ENCODE measurements at places on chromosomes 3 and 15.

DNA sequence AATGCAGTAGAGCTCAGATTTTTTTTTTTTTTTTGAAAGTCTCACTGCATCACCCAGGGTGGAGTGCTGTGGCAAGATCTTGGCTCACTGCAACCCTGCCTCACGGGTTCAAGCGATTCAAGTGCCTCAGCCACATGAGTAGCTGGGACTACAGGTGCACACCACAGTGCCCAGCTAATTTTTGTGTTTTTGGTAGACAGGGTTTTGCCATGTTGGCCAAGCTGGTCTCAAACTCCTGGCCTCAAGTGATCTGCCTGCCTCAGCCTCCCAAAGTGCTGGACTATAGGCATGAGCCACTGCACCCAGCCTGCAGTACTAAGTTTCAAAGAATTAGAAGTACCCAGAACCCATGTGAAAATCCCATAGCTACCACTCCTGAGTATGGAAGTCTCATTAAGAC, 14.5 kb downstream of the TRIM59 start:
- no peak for DNase-seq

DNA sequence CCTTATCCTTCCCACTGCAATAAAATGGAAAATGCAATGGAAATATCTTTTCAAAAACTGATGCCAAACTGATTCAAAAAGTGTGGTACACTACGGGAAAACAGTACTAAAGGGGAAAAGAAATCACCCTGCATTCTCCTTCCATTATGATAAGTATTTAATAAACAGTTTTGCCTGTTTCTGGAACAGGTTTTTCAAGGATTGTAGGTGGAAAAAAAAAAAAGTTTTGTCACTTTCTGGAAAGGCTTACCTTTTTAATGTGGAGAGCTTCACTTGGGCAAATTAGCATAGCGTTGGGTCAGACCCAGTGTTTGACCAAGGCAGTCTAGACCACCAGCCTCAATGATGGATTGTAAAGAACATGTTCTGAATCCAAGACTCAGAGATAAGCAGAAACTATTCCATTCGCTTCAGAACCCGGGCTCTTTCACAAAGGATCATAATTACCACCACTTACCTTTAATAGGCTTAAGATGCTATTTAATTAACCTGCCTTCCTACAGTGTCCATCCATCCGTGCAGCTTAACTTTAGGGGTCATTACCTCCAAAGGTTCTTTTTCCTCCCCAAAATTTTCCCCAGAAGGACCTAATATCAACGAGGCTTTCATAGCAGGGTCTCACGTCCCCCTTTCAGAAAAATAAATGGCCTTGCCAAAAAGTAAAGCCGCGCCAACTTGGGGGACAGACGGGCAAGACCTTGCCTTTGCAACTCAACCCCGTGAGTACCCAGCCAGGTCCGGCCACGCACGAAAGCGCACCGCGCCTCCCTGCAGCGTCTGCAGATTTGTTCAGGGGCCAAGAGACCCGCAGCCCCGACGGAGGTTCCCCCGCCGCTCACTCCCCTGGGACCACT, 1.0 kb downstream of the DCBLD2 start:
- no peak for DNase-seq

GRCh38 chr15:41908736-41909461, 15.0 kb upstream of the SPTBN5 start:
- DNase-seq = no peak

DNA sequence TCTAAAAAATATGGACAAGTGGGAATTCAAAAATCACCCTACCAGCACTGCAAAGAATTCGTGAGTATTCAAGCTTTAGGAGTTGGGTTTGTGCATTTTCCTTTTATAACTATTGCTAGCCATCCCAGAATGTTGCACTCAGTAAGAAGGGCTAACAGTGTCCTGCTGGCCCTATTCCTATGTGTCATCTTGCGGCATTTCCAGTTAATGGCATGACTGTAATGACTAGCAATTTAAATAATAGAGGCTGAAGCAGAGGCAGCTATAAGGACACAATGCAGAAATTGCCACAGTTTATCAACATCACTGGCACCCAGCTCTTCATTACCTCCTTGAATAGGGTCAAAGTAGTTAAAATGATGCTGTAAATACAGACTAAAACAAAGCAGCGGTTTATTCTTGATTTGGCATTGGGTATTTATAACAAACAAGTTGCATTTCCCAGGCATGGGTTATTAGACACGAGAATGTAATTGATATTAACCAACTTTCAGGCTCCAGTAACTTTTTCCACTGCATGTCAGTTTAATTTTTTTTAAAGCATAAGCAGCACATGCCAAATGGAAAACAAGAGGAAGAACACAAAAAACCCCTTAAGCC, 177.6 kb downstream of the FHIT start:
- DNase-seq = no peak

DNA sequence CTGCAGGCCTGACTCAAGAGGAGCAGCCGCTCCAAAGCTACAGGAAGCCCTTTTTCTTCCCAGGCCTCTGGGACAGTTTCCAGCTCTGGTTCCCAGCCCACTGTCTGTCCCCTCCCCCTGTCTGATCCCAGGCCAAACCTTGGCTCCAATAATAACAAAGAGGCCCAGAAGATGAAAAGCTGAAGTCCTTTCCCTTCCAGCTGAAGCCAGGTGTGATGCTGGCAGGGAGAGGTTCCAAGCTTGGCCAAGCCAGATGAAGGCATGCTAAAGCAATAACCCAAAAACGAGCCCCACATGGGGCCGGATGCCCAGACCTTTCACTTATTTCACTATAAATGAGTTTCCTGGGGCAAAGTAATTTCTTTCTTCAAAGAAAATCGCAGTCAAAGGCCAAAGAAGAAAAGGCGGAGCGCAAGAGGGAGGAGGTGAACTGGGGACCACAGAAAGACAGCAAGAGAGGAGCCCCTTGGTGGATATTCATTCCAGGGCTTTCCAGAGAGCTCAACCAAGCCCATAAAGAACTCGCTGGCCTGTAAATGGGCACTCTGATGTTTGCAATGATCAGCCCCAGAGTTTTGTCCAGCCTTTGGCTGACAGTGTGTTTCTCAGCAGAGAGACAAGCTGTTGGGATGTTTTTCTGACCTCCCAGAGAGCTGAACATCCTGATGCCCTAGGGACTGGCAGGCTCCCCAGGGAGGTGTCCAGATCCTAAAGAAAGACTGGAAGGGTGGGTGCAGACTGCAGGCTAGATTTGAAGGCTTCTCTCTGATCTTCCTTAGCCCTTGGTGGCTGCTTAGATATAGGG, 157.6 kb downstream of the UACA start:
- DNase-seq = no peak

DNA sequence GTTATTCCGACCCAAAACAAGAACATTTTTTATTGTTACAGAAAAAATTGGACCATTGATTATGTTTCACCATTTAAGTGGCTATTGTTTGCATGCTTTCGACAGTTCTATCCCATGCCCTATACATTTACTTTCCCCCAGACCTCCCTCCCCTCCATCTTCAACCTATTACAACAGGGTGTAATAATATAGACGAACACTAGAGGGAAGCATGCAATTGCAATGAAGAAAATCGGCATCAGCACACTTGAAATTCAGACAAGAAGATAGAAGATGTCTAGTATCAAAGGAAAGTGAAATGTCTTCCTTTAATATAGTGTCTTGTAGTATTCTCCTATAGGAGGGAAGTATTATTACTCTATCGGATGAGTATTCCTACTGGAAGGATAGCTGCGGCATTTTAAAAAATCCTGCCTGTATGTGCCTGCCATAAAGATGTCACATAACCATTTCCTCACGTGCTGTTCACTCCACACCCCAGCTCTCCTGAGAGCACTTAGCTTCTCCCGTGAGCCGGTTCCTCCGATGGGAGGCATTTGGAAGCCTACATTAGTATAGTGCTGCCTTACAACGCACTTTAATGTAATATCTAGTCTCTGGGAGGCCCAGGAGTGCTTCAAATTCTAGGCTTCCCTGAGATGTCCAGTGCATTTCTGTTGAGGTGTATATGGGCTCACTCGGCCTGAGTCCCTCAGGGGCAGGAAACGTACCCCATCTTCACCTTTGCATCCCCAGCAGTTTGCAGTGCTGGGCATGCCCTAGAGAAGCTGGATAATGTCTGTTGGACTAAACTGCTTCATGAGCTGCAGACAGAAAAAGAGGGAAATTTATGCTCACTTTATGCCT, 17.8 kb upstream of the ERICH6 start:
- peak; percentile 21 for DNase-seq

- DNase-seq = no peak
These were observed 19.7 kb downstream of the BLOC1S6 start for GRCh38 chr15:45606841-45607240.

GRCh38 chr15:95325763-95326404, 1004.6 kb upstream of the NR2F2 start:
- no peak for DNase-seq

DNA sequence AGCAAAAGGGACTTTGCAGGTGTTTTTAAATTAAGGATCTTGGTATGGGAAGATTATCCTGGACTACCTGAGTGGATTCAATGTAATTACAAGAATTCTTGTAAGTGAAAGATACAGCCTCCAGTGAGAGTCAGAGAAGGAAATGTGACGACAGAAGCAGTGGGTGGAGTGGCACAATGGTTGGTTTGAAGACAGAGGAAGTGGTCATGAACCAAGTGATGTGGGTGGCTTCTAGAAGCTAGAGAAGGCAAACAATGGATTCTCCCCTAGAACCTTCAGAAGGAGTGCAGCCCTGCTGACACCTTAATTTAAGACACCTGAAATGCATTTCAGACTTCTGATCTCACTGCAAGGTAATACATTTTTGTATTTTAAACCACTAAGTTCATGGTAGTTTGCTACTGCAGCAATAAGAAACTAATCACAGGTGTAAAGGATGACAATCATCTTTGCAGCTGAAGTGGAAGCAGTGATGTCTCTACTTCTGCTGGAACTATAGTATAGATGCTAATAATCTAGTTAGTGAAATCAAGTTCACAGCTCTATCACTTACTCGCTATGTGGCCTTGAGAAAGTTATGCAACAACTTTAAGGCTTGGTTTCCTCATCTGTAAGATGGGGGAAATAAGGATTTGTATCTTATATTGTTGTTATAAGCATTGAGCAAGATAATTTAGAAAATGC, 403.4 kb upstream of the SUCLG2 start:
- no peak for DNase-seq

GRCh38 chr3:196207833-196208607, 3.2 kb downstream of the ZDHHC19 start:
- DNase-seq = no peak

- no peak for DNase-seq
These were observed 47.4 kb downstream of the EXOG start for GRCh38 chr3:38543586-38543985.

- DNase-seq = no peak
These were observed 46.4 kb upstream of the KLF13 start for GRCh38 chr15:31280046-31280830.

- no peak for DNase-seq
These were observed 47.4 kb downstream of the PAQR5 start for GRCh38 chr15:69346112-69346511.

- no peak for DNase-seq
These were observed 72.2 kb downstream of the PPCDC start for GRCh38 chr15:75095594-75095993.
